Uterine smooth muscle cell (primary cell): ENCODE measurements at places on chromosomes 7 and 10. TPM values are rescaled to one million over a fixed set of nuclear protein-coding genes. Genes with fewer than 3 reads are reported as not detected.

Gene CFAP43
- 0.11 and 0.12 TPM in 2 replicates for total RNA-seq

Gene NEUROG3
- not detected in 2 replicates for total RNA-seq

Gene EDRF1
- total RNA-seq = 26.0 and 26.7 TPM in 2 replicates

Gene CAV1
- 296 and 541 TPM in 2 replicates for total RNA-seq

Gene PDIA4
- total RNA-seq = 404 and 710 TPM in 2 replicates

Gene TLX1
- not detected in 2 replicates for total RNA-seq

Gene CALCR
- total RNA-seq = not detected in 2 replicates

Gene ASL
- 50.4 and 56.8 TPM in 2 replicates for total RNA-seq

Gene RSU1
- 54.9 and 57.7 TPM in 2 replicates for total RNA-seq

Gene LRIT1
- total RNA-seq = not detected in 2 replicates

Gene NKX2-3
- total RNA-seq = not detected in 2 replicates

Gene ACSM6
- not detected in 2 replicates for total RNA-seq

Gene CASD1
- 12.8 and 15.1 TPM in 2 replicates for total RNA-seq

Gene KCND2
- 2.0 and 4.9 TPM in 2 replicates for total RNA-seq

Gene PDE1C
- 0.12 and 0.33 TPM in 2 replicates for total RNA-seq

Gene FERD3L
- total RNA-seq = not detected in 2 replicates

Gene PKD2L1
- total RNA-seq = under 0.01 TPM in 1 of 2 replicates, not detected in the other

Gene GPR37
- total RNA-seq = 1.5 and 2.0 TPM in 2 replicates

Gene UBE2H
- 52.5 and 84.5 TPM in 2 replicates for total RNA-seq

Gene ANKIB1
- total RNA-seq = 52.7 and 68.1 TPM in 2 replicates

Gene AGMO
- total RNA-seq = not detected in 2 replicates

Gene STEAP1B
- total RNA-seq = 10.7 and 23.6 TPM in 2 replicates

Gene ZC3HAV1
- 25.3 and 28.9 TPM in 2 replicates for total RNA-seq

Gene RAB19
- total RNA-seq = not detected in 2 replicates

Gene TRIP6
- 77.8 and 79.7 TPM in 2 replicates for total RNA-seq

Gene OR2A5
- not detected in 2 replicates for total RNA-seq

Gene PILRA
- total RNA-seq = 0.12 TPM in 1 of 2 replicates, not detected in the other

Gene GET4
- 34.0 and 40.2 TPM in 2 replicates for total RNA-seq

Gene CUTC
- 30.7 and 42.4 TPM in 2 replicates for total RNA-seq

Gene ZNF853
- 1.2 and 3.9 TPM in 2 replicates for total RNA-seq

Gene CTBP2
- 84.7 and 101 TPM in 2 replicates for total RNA-seq

Gene PBLD
- 3.0 and 3.7 TPM in 2 replicates for total RNA-seq

Gene POT1
- total RNA-seq = 37.7 and 37.8 TPM in 2 replicates

Gene OR2A42
- under 0.01 TPM in 1 of 2 replicates, not detected in the other for total RNA-seq

Gene CPA2
- total RNA-seq = not detected in 2 replicates

Gene MARVELD1
- total RNA-seq = 23.7 TPM in 2 replicates

Gene TMEM176A
- total RNA-seq = 0.22 TPM in 1 of 2 replicates, not detected in the other

Gene ANKRD61
- 0.44 TPM in 1 of 2 replicates, not detected in the other for total RNA-seq

Gene PPIF
- total RNA-seq = 32.1 and 37.3 TPM in 2 replicates

Gene UBE3C
- 92.7 and 107 TPM in 2 replicates for total RNA-seq

Gene FAM25C
- not detected in 2 replicates for total RNA-seq

Gene OR2A12
- total RNA-seq = not detected in 2 replicates

Gene ITGB1
- total RNA-seq = 3,825 and 4,017 TPM in 2 replicates

Gene CALN1
- total RNA-seq = not detected in 2 replicates

Gene OR6B1
- under 0.01 TPM in 1 of 2 replicates, not detected in the other for total RNA-seq

Gene SH2D4B
- not detected in 2 replicates for total RNA-seq

Gene XPNPEP1
- total RNA-seq = 113 and 121 TPM in 2 replicates

Gene NYAP1
- 1.2 and 2.5 TPM in 2 replicates for total RNA-seq

Gene IL15RA
- 3.2 and 6.2 TPM in 2 replicates for total RNA-seq

Gene ATRNL1
- 0.62 and 1.00 TPM in 2 replicates for total RNA-seq

Gene C10orf105
- total RNA-seq = under 0.01 TPM in 2 replicates

Gene HECW1
- total RNA-seq = 0.11 and 0.62 TPM in 2 replicates

Gene TMEM213
- not detected in 2 replicates for total RNA-seq

Gene MBL2
- total RNA-seq = not detected in 2 replicates

Gene SLC16A9
- total RNA-seq = 1.1 and 1.2 TPM in 2 replicates

Gene BTAF1
- 64.1 and 64.4 TPM in 2 replicates for total RNA-seq
